Fibroblast of skin of left biceps (primary cell): ENCODE measurements at places on chromosomes 1 and 21.

GRCh38 chr1:218436997-218437396, 91.9 kb downstream of the TGFB2 start:
- DNase-seq, result no peak

DNA sequence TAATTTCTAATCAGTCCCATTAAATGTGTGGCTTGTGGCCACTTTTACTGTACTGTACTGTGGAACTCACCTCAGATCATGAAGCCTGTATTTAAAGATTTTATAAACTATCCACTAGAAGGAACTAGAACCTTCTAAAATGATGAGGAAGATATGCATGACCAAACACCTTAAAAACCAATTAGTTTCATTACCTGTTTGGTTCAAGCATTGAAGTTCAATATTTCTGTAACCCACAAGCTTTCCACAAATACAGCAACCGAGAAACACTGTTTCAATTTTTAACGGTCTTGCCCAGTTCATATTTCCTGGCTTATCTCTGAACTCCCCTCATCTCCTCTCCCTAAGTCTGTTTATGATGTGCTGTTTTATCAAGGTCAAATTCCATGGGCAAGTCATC, 264.3 kb upstream of the PLD5 start:
- no peak for DNase-seq

GRCh38 chr1:183432548-183432875, 14.3 kb upstream of the NMNAT2 start:
- DNase-seq, result no peak

GRCh38 chr1:7192453-7192852, 407.2 kb downstream of the CAMTA1 start:
- DNase-seq, result no peak

DNA sequence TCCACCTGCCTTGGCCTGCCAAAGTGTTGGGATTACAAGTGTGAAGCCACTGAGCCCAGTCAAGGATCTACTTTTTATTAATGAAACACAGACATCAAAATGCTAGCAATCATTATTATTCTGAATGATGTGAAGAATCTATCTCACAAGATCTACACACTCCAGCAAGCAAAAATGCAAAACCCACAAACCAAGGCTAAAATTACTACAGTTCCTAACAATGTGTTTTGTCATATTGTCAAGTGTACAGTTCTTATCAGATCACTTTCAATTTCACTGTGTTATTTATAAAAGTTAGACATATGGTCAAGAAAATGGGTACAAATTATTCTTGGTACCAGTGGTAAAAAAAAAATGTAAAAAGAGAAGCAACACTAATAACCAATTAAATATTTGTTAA, 61.3 kb upstream of the SDC3 start:
- no peak for DNase-seq

GRCh38 chr21:42975886-42976608, 1.7 kb downstream of the PKNOX1 start:
- DNase-seq, result no peak

- no peak for DNase-seq
Observed at GRCh38 chr1:221494670-221495069, 247.2 kb downstream of the DUSP10 start.

DNA sequence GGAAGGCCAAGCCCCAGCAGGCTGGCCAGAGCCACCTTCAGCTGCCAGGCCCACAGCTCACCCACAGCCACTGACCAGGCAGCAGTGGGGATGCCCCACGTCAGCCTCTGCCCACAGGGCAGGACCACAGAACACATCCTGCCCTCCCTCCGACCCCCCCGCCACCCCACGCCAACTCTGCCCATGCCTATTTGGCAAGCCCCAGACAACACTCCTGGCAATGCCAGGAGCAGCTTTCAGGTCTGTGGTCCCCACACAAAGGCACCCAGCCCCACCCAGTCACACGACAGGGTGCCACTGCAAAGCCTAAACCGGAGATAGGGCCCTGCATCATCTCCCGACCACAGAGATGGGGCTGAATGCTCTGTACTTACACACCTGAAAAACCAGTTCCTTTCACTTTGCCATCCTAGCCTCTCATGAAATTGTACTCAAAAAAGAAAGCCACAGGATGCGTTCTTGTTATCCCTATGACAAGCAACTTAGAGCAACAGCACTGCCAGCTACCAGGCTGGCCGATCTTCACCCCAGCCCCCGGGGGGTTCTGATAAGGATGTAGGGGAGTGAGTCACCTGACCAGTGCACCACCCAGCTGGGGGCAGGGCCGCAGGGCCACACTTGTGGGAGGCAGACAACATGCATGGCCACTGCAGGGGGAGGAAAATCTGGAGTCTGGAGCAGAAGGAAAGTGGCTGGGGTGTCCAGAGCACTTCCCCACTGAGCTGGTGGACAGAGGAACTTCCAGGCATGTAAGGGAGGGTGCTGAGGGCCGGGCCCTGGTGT, 36.2 kb downstream of the UBE2G2 start:
- DNase-seq, result no peak

DNA sequence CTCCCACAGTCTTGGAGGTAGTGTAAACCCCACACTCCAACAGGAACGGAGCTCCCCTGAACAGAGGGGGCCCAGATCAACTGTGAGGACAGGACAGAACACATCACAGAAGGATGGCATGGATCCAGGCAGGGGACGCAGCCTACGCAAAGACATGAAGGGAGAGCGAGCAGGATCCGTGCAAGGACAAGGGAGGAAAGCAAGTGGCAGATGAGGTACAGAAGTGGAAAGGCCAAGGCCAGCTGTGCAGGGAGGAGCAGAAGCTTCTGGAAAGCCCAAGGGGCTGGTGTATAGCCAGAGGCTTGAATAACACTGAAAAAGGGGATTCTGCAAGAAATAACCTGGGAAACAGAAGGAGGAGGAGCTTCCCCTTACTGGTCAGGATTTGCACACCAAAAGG, 81.2 kb downstream of the SIPA1L2 start:
- DNase-seq, result no peak

DNA sequence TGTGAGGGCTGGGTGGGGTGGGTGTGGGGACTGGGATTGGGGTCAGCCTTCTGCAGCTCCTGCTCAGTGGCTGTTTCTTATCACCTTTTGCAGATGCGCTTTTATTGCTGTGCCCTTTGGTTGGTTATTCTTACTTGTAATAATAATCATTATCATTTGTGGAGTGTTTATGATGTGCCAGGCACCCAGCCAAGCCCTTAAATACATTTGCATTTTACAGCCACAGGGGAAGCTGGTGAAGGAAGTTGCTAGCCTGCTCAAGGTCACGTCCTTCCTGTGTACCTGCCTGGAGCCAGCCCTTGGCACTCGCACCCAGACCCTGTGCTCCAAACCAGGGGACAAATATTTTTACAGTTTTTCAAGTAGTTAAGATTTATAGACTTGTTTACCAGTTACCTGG, 144.0 kb downstream of the PGBD5 start:
- DNase-seq, result no peak

GRCh38 chr1:217088521-217089284, 365.5 kb upstream of the ESRRG start:
- no peak for DNase-seq

DNA sequence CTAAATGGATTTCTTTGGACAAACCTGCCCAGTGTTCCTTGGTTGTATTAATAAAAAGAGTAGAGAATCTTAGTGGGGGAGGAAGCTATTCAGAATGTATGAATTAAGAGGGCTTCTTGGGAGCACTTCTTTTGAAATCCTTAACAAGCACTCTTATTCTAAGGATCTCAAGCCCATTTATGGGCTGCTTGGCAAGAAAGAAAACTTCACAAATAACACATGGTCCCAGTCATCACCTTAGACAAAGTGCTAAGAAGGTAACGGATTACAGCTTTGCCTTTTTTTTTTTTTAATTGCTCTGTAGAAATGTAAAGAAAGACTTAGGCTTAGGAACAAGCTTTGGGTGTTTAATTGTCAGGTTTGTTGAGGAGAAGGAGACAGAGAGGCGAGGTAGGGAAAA, 76.6 kb upstream of the IPO9 start:
- no peak for DNase-seq

DNA sequence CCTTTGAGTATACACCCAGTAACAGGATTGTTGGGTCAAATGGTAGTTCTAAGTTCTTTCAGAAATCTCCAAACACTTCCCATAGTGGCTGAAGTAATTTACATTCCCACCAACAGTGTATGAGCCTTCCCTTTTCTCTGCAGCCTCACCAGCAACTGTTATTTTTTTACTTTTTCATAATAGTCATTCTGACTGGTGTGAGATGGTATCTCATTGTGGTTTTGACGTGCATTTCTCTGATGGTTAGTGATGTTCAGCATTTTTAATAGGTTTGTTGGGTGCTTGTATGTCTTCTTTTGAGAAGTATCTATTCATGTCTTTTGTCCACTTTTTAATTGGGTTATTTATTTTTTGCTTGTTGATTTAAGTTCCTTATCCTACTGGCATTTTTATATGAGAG, 26.4 kb upstream of the LAMC1 start:
- no peak for DNase-seq

- DNase-seq, result no peak
Observed at GRCh38 chr1:15974855-15975254, 1.0 kb downstream of the ZBTB17 start.

GRCh38 chr21:15390049-15390448, 325.2 kb upstream of the NRIP1 start:
- DNase-seq, result no peak

DNA sequence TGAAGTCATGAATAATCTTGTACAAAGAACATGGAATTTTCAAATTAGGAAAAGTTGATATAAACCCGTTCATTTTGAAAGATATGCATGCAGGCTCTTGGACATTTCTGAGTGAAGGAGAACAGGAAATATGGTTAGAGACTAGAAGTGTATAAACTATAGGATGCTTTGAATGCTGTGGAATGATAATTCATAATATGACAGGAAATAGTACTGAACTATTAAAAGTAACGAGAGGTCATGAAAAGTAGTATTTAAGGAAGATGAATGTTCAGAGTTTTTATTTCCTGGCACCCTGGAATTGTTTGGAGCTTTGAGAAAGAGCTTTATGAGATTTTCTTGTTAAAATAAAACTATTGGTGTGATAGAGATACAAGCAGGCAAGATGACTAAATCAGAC, 18.7 kb upstream of the CRB1 start:
- DNase-seq, result no peak

DNA sequence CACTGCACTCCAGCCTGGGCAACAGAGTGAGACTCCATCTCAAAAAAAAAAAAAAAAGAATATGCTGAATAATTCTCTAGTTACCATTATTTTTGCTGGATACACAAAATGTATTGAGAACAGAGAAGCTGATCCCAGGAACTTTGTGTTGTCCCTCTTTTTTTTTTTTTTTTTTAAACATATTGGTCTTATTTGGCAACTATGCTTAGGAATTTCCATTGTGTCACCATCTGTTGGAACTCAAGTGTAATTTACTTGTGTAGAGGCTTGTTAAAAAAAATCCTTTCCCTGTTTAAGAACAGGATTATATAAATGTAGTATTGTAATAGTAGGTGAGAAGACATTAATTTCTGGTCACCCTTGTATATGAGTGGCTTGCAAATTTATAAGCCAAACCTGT, 28.6 kb downstream of the CAMSAP2 start:
- no peak for DNase-seq

DNA sequence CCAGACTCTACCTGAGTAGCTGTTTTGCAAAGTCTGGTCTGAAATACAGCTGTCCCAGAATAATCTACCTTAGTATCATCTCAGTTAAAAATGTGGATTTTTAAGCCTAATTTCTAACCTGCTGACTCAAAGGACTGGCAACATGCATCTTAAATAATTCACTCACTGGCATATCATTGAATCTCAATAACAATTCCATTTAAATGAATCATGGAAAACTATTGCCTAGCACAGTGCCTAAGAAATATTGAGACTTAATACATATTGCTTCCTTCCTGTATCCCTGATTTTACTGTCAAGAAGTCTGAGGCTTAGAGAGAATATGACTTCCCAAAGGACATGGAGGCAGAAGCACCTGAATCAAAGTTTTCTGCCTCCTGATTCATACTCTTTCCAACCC, 3.1 kb downstream of the CCDC190 start:
- DNase-seq, result no peak

GRCh38 chr1:224852901-224853568, 76.4 kb upstream of the DNAH14 start:
- peak; percentile 30 for DNase-seq

- no peak for DNase-seq
Observed at GRCh38 chr1:153544453-153545066, 1.0 kb downstream of the S100A4 start.

DNA sequence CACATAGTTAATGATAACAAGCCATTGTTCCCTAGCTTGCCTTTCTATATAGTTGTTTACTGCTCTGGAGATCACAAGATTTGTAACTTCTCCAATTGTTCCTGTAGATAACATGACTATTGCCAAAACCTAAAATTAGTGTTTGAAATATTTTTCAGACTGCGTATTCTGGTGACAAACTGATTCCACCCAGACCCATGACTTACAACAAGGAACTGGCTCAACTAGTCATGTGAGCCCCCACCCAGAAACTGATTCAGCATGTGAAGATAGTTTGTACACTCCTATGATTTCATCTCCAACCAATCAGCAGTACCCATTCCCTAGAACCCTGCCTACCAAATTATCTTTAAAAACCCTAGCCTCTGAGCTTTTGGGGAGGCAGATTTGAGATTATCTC, 131.4 kb upstream of the BCL9 start:
- no peak for DNase-seq

DNA sequence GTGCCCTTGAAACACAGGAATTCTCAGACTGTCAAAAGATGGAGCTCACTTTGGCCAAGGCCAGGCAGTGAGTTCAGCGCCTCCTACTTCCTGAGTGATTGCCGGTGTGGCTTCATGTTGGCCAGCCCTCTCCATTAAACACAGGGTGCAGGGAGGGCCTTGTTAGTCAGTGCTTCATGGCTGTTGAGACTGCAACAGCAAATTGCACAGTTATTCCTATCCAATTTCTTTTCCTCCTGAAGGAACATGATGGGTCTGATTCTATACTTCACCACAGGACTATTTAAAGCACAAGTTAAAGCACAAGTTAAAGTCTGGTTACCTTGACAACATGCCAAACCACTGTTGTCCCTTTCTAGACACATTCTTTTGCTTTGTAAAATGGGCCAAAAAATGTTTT, 156.6 kb downstream of the SIPA1L2 start:
- DNase-seq, result no peak

DNA sequence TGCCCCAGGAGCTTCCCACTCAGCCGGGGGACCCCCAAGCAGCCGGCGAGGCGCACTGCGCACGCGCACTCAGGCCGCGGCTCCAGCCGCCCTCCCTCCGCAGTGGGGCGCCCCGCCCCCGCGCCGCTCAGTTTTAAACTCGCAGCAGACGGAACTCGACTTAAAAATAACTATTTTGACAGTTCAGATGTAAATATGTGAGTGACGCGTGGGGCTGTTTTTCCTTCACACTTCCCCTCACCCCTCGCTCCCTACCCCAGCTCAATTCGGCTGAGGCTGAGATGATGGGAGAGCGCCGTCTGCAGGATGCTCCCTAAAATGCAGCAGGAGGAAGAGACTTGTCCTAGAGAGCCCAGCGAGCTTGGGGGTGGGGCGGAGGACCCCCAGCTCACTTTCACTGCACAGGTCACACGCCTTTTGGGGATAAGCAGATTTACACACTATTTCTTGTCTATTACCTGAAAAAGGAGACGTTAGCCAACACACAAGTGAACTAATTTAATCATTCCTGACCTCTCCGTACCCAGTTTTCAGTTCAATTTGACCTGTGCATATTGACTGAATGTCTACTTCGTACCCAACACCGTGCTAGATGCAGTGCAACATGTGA, 8.9 kb upstream of the LEMD1 start:
- no peak for DNase-seq
